Amniotic stem cell (primary cell): ENCODE measurements at places on chromosomes 1 and 21.
A peak's percentile ranks its signal among the peaks of the same experiment; 100 is the strongest.

- no peak for DNase-seq
Observed at GRCh38 chr1:167683641-167684502, 37.9 kb upstream of the MPZL1 start.

- no peak for DNase-seq
Observed at GRCh38 chr1:62599044-62599443, 1.7 kb downstream of the ANGPTL3 start.

DNA sequence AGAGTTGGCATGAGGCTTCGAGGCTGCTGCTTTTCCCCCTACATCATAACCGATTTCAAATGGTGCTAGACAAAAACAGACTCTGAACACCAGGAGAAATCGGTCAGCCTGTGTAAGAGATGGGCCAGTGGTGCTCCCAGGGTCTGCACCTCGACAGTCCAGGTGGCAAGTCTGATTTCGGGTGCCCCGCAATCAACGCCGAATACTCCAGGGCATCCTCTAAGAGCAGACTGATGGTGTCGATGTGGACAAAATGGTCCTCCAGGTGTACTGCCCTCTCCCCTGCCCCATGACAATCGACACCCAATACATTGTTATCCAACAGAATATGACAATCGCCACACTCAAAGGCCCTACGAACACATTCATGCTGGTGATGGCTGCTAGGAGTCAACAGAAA, 50.0 kb downstream of the CD46 start:
- DNase-seq: no peak

- peak; percentile 59 for DNase-seq
Observed at GRCh38 chr1:102970496-102971078, 137.7 kb downstream of the COL11A1 start.

GRCh38 chr1:12626888-12627287, 8.9 kb upstream of the DHRS3 start:
- no peak for DNase-seq

DNA sequence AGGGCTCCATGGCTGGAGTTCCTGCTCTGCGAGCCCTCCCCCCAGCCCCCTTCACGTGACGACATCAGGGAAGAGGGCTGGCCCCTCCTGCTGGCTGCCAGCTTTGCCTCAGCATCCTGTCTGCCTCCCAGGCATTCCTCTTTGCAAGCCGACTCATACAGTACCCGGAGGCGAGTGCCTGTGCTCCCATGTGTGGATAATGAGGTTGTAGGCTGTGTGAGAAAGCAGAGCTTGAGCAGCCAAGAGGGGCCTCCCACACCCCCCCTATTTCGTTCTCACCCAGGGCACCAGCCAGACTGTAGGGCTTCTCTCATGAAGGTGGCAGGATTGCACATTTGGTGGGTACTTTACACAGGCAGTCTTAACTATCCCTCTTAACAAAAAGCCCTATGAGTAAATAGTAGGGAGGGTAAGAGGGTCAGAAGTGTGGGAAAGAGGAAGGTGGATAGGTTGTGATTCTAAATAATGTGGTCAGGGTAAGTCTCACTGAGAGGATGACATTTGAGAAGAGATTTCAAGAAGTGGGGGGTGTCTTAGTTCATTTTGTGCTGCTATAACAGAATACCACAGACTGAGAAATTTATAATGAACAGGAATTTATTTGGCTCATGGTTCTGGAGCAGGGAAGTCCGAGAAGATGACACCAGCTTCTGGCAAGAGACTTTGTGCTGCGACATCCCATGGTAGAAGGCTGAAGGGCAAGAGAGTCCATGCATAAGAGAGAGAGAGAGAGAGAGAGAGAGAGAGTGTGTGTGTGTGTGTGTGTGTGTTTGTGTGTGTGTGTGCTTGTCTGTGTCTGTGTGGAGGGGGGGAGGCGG, 113.5 kb downstream of the OMA1 start:
- peak; percentile 30 for DNase-seq

DNA sequence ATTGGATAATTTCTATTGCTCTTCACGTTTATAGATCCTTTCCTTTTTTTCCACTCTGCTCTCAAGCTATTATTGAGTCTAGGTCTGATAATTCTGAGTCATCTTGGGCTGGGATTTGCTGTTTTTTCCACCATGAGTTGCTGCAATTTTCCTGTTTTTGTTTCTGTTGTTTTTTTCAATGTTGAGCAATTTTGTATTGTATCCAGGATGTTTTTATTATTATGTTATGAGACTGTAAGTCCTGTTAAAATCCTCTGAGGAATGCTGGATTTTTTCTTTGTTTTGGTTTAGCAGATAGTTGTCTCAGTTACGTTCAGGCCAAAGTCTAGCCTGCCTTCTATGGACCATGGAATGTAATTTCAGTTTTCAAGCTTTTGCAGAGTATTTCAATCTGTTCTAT, 13.0 kb upstream of the SLC35A3 start:
- DNase-seq: peak; percentile 54

DNA sequence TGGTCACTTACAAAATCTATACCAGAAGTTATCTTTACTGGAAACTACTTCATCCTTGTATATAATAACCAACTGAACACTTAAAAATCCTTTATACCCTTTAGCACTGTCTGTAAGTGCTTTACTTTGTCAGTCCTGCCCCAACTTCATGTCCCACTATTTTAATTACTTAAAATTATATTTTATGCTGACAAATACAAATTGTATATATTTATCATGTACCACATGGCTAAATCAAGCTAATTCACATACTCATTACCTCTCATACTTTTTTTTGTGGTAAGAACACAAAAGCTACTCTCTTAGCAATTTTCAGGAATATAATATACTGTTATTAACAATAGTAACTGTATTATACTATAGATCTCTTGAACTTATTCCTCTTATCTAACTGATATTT, 63.0 kb downstream of the EVI5 start:
- DNase-seq: no peak

- DNase-seq: no peak
Observed at GRCh38 chr1:10733474-10734366, 62.7 kb downstream of the CASZ1 start.

GRCh38 chr1:23799570-23800399, 769 bp downstream of the GALE start:
- no peak for DNase-seq

- no peak for DNase-seq
Observed at GRCh38 chr1:164519426-164519825, 39.6 kb upstream of the PBX1 start.

- DNase-seq: no peak
Observed at GRCh38 chr1:211091867-211092266, 42.1 kb downstream of the KCNH1 start.

- DNase-seq: no peak
Observed at GRCh38 chr1:231549733-231550447, 21.4 kb downstream of the TSNAX start.

- DNase-seq: no peak
Observed at GRCh38 chr1:184630679-184631060, 124.0 kb downstream of the EDEM3 start.

DNA sequence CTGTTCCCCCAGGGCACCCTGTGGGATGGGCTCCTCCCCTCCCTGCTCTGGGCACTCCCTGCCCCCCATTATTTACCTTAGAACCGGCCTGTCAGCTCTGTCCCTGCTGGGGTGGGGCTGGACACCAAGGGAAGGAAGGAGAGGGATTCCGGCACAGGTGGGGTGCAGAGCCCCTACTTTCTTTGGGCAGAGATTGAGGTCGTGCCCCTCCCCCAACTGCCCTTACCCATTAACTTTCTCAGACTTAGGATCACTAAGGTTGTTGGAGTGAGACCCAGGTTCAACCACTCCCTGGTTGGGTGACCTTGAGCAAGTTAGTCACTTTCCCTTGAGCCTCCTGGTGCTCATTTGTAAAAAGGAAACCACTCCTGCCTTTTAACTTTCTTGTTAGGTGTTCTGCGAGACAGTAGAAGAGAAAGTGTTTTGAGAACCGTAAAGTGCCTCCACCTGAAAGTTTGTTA, 57.0 kb upstream of the SYNC start:
- DNase-seq: no peak

DNA sequence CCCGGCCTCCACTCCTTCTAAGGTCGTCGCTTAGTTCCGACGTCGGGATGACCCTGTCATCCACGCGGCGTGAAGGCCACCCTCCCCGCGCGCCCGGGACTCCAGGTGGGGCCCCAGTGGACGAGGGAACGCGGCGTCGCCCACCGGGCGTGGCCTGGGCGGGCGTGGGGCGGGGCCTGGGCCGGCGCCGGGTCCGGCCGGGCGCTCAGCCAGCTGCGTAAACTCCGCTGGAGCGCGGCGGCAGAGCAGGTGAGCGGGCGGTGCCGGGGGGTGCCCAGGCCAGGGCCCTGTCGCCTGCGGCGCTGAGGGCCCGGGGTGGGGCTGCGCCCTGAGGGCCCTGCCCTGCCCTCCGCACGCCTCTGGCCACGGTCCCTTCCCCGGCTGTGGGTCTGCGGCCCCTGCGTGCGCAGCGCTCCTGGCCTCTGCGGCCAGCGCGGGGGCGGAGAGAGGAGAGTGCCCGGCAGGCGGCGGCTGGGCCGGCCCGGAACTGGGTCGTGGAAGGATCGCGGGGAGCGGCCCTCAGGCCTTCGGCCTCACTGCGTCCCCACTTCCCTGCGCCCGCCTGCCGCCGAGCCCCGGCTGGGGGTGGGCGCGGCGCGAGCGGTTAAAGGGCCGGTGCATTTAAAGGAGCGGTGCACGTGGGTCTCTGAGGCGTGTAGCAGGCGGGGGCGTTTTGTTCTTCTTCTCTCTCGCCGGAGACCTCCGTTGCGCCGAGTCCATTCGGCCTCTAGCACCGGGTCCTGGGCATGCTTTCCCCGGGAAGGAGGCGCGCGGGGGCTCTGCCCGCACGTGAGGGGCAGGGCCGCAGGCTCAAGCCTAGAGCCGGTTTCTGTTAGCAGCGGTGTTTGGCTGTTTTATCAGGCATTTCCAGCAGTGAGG, at the start of gene PSEN2:
Gene PSEN2 (plus strand): TSS at position 216 of the 879 bp plus-strand sequence. CDS start 11,292 bp downstream, outside the sequence.
- peak; percentile 47 for DNase-seq

DNA sequence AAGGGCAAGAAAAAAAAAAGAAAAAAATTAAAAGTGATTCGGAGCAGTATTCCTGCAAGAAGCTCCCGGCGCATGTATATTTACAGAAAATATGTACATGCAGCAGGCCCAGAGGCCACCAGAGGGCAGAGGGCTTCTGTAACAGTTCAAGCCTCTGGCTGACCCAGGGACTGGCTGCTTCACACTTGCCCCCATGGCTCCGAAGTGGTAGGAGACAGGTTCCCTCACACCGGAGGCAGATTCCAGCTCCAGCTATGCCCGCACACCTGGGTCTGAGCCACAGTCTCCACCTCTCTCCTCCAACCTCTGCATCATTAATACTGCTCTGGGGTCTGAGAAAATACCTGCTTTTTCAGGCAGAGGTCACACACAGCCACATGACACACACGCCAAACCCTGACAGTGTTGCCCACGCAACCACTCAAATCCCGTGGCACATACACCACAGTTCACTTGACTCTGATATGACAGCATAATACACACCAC, 2.2 kb upstream of the ARHGAP30 start:
- DNase-seq: no peak

DNA sequence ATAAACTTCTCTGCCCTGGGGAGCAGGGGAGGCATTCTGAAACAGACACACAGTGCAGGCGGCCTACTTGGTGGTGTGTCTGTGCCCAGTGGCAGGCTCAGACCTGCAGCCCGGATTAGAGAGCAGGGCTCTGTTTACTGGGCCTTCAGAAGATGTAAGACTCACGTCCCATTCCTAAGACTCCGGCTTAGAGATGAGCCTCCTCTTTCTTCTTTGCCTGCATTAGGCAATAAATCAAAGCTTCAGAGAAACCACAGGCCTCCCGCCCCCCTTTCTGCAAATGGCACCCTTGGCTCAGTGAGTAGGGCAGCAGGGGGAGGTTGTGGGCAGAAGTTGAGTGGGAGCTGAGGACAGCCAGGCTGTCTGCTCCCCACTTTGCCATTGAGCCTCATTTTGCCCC, 35.8 kb downstream of the LGR6 start:
- DNase-seq: no peak

- DNase-seq: peak; percentile 70
Observed at GRCh38 chr1:10253755-10254154, 43.4 kb downstream of the KIF1B start.

DNA sequence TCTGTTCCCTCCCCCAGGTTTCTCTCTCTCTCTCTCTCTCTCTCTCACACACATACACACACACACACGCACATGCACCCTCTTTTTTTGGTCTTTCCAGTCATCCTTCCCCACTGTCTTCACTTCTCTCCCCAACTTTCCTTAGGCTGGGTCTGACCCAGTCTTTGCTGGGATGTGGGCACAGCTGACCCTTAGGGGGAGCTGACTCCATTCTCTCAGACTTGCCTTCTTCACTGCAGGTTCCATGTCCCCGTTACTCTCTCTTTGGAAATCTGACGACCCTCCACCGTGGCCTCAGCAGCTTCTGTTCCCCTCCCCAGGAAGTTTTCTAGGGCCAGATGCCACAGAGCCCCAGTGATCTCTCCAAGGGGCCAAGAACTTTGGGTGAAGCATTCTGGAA, 2.1 kb downstream of the DISP3 start:
- no peak for DNase-seq

DNA sequence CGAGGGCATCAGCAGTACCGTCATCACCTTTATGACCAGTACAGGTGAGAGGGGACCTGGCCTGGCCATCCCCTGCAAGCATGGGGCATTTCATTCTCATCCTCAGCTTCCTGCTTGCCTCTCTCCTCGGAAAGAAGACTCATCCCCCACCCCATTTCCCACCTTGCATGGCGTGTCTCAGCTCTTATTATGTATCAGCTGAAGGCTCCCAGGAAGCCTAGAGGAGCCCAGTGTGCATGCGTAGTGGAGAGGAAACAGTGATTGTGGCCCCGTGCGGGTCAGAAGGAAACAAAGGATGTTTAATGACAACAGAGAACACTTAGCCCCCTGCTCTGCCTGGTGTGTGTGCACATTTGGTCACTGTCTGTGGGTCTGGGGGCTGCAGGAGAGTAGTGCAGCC, 40.3 kb upstream of the CNTN2 start:
- DNase-seq: no peak

DNA sequence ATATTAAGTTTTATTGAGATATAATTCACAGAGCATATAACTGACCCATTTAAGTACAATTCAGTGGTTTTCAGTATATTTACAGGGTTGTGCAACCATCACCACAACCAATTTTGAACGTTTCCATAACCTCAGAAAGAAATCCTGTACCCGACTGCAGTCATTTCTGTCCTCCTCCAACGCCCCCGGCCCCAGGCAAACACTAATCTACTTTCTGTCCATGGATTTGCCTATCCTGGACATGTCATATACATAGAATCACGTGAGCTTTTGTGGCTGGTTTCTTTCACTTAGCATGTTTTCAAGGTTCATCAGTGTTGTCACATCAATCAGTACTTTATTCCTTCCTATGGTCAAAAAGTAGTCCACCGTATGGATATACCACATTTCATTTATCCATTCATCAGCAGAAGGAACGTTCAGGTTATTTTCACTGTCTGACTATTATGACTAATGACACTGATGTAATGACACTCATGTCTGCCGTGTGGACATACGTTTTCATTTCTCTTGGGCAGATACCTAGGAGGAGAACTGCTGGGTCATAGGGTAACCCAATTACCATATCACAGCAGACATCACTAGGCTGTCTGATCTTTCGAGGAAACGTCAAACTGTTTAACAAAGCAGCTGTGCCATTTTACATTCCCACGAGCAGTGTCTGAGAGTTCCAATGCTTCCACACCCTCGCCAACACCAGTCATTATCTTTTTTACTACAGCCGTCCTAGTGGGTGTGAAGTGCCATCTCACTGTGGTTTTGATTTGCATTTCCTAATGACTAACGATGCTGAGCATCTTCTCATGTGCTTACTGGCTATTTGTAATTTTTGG, 30.8 kb downstream of the MRPL37 start:
- no peak for DNase-seq

- DNase-seq: no peak
Observed at GRCh38 chr1:217457016-217457415, 173.9 kb downstream of the GPATCH2 start.
